Natural killer cell treated with Interleukin-12 subunit alpha and Interleukin-12 subunit beta and Interleukin-15 and Interleukin-18, amount 100 ng/mL, for 72 hours (primary cell): ENCODE measurements at places on chromosomes 7 and 10. TPM values are rescaled to one million over a fixed set of nuclear protein-coding genes. Genes with fewer than 3 reads are reported as not detected.

DNA sequence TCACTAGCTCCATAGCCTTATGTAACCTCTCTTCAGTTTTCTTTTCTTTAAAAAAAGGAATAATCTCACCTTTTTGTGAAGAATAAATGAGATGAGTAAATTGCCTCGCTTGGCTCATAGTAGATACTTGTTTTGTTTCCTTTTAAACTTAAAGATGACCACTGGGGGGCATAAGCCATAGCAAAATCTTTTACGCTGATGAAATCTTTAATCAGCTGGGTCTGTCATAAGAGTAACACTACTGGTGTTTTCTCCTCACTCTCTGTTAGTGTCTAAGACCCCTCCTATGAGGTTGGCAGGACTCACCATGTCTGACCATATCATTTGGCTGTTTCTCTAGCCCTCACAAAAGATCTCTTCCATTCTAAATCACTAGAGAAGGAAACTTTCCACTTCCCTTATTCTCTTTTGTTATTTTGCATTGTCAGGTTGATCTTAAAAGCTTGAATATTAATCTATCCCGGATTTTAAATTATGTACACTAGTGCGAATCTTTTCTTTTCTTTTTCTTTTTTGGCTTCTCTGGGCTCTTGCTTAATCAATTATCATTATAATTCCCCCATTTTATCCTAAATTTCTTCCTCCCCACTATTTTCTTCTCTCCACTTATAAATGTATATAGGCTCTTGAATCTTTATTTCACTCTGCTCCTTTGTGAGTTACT, 12.5 kb downstream of the STAG3 start:
- H3K27me3 ChIP-seq, result no peaks in the 10 kb centered on the region
- H3K4me1 ChIP-seq, result peaks cover 6% of the 10 kb centered on the region
- no peaks in the 10 kb centered on the region for H3K36me3 ChIP-seq
- H3K27ac ChIP-seq, result peak overlapping the region; percentile 4
- no peak for DNase-seq

- no peaks in the 10 kb centered on the region for H3K4me1 ChIP-seq
- H3K27ac ChIP-seq, result no peak overlapping the region
- DNase-seq, result no peak
- H3K4me3 ChIP-seq, result no peak overlapping the region
Measured at GRCh38 chr7:80770675-80771081, 132.2 kb downstream of the CD36 start.

GRCh38 chr7:67484244-67484751, 487.7 kb downstream of the TYW1 start:
- H3K4me1 ChIP-seq, result no peaks in the 10 kb centered on the region
- no peak for DNase-seq
- no peak overlapping the region for H3K27ac ChIP-seq
- no peak overlapping the region for H3K4me3 ChIP-seq
- peaks cover 5% of the 10 kb centered on the region for H3K27me3 ChIP-seq

DNA sequence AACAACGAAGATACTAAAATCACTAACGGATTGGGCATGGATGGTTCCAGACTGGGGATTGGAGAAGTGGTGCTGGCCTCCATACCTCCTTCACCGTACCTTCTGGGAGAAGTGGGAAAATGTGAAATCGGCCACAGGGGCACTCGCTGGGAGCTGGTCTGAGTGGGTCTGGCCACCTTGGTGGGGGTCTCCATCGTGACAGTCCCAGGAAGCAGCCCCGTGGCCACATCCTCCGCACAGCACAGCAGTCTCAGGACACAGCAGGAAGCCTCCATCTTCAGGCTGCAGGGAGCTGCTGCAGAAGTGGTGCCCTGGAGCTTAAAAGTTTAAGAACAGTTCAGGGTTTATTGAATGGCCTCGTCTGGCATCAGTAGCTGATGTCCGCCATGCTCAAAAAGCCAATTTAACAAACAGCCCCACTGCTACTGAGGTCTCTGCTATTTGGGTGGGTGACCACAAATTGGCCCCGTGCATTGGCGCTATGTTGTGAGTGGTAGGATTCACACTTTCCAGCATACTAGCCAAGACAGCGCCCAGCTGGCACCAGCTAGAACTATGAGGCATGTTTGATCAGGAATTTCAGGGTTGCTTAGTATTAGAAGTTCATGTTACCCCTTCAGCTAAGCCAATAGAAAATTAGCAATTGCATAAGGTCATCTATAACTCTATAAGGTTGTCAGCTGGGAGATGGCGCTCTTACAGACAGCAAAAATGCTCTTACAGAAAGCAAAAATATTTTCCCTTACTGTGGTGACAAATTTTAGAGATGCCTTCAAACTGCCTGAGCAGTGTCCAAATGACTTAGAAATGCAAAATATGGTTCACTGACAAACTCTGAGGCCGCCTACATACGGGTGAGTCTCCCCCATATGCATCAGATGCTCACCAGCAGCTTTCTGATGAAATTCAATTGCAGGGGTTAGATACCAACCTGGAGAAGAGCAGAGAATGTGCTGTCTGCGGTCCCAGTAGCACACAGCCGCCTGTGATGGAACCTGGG, 17.0 kb downstream of the PKD1L1 start:
- H3K27ac ChIP-seq, result no peak overlapping the region
- H3K36me3 ChIP-seq, result no peaks in the 10 kb centered on the region
- no peaks in the 10 kb centered on the region for H3K4me1 ChIP-seq
- no peaks in the 10 kb centered on the region for H3K27me3 ChIP-seq
- DNase-seq, result no peak

- no peak overlapping the region for H3K4me3 ChIP-seq
- H3K27ac ChIP-seq, result no peak overlapping the region
- DNase-seq, result no peak
- no peaks in the 10 kb centered on the region for H3K27me3 ChIP-seq
- H3K36me3 ChIP-seq, result peaks cover 10% of the 10 kb centered on the region
- H3K4me1 ChIP-seq, result peaks cover 22% of the 10 kb centered on the region
Measured at GRCh38 chr7:135206941-135207391, 4.4 kb downstream of the WDR91 start.

DNA sequence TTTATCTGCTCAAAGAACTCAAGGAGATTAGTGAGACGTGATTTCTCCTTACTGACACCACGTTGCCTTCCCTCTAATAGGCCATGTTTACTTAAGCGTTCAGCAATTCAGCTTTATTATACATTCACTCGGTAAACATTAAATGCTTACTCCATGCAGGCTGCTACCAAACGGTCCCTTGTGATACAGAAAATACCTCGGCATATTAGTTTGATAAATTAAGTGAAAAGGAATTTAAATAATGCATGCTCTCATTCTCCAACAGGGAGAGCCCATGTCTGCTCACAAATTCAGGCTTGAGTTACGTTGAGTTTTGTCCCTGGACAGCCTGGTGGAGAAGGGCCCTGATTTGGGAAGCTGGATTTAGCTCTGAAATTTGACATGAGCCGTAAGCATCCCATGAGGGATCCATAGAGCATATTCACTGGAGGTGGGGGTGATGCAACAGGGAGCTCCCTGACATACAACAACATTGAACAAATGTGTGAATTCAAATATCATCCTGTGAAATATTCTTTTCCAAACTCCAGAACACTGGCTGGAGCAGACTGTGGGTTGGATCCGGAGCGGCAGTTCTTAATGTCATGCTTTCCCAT, 86.3 kb downstream of the TBXAS1 start:
- H3K27ac ChIP-seq, result peak overlapping the region; percentile 86
- peak overlapping the region; percentile 8 for H3K4me3 ChIP-seq
- peaks cover 66% of the 10 kb centered on the region for H3K4me1 ChIP-seq
- no peak for DNase-seq
- peaks cover 36% of the 10 kb centered on the region for H3K36me3 ChIP-seq
- no peaks in the 10 kb centered on the region for H3K27me3 ChIP-seq

DNA sequence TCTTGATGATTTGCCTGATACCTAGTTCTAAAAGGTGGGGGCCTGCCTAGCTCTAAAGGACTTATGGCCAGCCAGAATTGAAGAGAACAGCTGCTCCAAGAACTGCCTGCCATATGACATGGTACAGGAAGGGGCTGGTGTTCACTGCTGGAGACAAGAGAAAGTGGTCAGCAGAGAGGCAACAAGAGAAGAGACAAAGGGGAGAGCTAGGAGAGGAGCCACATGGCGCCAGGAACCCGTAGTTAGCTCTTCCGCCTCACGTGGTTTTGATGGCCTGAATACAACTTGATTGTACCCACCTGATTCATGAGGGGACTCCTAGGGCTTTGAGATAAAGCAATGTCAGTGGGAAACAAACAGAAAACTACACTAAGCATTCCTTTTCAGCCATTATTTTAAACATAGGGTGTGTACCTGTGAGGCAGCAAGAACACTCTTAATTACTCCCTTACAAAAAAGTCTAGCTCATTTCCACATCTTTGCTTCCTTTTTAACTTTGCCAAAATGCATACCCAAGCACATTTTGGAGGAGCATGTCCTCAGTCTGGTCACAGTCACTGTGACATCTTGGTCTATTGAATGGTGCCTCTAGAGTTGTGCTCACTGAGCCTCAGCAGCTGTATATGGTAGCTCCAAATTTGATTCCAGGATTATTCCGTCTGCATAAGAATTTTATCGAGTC, 71.6 kb downstream of the CCDC71L start:
- H3K27me3 ChIP-seq, result peaks cover 11% of the 10 kb centered on the region
- H3K4me3 ChIP-seq, result no peak overlapping the region
- H3K27ac ChIP-seq, result no peak overlapping the region
- DNase-seq, result no peak

Gene CAMK2B
- total RNA-seq, result 0.10 TPM
